ENCODE measurements at places on chromosomes 2 and 18. TPM values are rescaled to one million over a fixed set of nuclear protein-coding genes. Genes with fewer than 3 reads are reported as not detected.

DNA sequence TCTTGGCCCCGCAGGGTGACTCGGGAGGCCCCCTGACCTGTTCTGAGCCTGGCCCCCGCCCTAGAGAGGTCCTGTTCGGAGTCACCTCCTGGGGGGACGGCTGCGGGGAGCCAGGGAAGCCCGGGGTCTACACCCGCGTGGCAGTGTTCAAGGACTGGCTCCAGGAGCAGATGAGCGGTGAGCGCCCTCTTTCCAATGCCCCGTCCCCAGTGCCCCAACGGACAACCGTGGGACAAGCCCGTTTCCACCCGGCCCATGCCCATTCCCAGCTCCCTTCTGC lies 2.6 kb upstream of the CHRND start:
- H3K36me3 ChIP-seq = no peaks in the 10 kb centered on the region
- H3K27me3 ChIP-seq = peaks cover 52% of the 10 kb centered on the region
- H3K4me1 ChIP-seq = peaks cover 30% of the 10 kb centered on the region
- H3K4me3 ChIP-seq = no peak overlapping the region

- H3K27me3 ChIP-seq = no peaks in the 10 kb centered on the region
- H3K4me1 ChIP-seq = no peaks in the 10 kb centered on the region
- no peak for DNase-seq
- H3K27ac ChIP-seq = no peak overlapping the region
- H3K4me3 ChIP-seq = no peak overlapping the region
Measured at GRCh38 chr2:1422716-1423285, 9.5 kb downstream of the TPO start.

- DNase-seq = no peak
- no peaks in the 10 kb centered on the region for H3K27me3 ChIP-seq
- no peaks in the 10 kb centered on the region for H3K36me3 ChIP-seq
- H3K27ac ChIP-seq = no peak overlapping the region
- H3K4me1 ChIP-seq = no peaks in the 10 kb centered on the region
Measured at GRCh38 chr2:206189691-206190090, 30.0 kb downstream of the EEF1B2 start.

DNA sequence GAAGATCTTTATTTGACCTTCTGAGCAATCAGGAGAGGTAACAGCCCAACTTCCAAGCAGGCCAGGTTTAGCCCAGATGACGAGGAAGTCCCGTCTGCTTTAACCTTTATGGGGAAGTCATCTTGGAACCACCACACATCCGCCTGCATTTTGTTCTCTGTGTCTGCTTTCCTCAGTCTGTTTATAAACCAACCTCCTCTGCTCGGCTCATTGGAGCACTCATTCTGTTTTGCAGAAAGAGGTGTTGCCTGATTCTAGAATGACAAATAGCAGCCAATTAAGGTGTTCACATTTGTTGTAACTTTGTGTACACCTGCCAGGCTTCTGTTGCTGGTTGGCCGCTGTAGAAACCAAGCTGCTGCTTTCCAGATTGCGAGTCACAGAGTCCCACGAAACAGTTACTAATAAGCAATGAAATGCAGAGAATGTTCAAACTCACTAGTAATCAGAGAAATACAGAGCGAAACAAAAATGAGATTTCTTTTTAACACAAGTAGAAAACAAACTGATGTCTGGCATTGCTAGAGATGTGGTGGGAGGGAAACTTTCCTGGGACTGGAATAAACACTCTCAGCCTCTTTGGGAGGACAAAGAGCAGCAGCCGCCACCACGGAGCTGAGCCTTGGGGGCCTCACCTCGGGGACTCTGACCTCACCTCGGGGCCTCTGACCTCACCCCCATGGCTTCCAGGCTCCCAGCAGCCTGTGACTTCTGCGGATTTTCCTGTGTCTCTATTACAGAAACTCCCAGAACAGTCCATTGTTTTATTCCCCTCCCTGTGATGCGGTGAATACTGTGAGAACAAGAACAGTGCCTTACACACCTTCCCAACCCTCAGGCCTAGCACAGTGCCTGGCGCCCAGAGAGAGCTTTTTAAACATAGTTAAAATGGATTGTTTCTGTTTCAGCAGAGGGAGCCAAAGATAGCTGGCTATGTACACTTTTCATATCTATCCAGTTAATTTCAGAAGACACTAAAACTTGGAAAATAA lies 64.0 kb downstream of the MBP start:
- H3K27me3 ChIP-seq = no peaks in the 10 kb centered on the region
- peak; percentile 38 for DNase-seq
- peaks cover 32% of the 10 kb centered on the region for H3K36me3 ChIP-seq
- H3K27ac ChIP-seq = peak overlapping the region; percentile 56

DNA sequence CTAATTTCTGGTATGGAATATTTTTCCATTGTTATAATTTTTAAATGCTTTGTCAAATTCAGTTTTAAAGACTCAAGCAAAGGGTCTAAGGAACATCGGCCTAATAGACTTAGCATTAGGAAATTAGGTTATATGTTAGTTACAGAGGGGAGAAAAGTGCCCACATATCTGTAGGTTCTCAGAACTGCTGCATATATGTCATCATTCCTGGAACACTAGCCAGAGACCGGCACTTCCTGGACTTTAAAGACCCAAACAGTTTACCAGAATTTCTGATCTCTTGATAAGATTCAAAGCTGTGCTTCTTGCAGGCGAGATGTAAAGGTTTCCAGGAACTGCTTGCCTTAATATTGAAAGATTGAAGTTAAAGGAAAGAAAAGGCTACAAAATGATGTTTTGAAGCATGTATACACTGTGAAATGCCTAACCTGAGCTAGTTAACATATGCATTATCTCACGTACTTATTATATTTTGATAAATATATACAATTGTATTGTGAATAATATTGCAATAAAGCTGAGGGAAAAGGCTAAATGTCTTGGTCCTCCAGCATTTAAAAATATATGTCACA lies 993.6 kb downstream of the LRP1B start:
- no peak for DNase-seq
- no peak overlapping the region for H3K27ac ChIP-seq
- H3K36me3 ChIP-seq = no peaks in the 10 kb centered on the region
- no peaks in the 10 kb centered on the region for H3K27me3 ChIP-seq

GRCh38 chr2:233353101-233353768 lies 1.1 kb upstream of the DGKD start:
- no peak for DNase-seq
- H3K4me3 ChIP-seq = peak overlapping the region; percentile 62
- peaks cover 52% of the 10 kb centered on the region for H3K4me1 ChIP-seq

DNA sequence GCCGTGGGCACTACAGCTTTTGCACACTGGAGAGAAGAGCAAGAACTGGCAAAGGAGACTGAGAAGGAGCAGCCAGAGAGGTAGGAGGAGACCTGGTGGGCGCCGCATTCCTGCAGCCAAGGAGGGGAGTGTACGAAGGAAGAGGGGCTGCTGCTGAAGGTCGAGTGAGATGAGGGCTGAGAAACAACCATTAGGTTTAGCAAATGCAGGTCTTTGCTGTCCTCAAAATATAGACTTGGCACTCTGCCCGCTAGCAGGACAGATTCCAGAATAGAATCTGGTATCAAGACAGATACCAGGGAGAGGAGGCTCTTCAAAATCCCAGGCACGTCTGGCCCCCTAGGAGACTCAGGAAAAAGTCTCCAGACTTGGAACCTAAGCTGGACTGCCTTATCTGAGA lies 83.0 kb downstream of the TGOLN2 start:
- H3K4me1 ChIP-seq = no peaks in the 10 kb centered on the region
- DNase-seq = no peak
- no peak overlapping the region for H3K27ac ChIP-seq

DNA sequence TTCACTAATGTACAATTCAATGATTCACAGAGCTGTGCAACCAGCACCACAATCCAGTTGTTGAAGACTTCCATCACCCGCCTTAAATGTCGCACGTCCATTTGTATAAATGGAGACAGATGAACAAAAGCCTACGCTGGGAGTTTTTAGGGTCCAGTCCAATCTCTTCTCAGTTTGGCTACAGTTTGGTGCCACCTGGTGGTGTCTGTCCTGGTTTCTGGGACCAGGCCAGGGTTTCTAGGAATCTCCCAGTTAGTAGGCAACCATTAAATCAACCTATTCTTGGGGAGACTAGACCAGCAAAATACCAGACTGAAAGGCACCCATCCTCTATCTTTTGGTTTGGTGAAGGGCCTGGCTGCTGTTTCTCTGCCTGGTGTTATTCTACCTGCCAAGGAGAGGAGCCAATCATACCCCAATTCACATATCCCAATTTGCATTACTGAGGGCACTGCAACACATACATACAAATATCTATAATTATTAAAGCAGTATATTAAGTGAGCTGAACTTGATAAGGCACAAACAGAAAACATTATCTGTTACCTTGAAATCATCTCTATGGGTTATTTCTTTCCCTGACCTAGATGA lies 3.2 kb upstream of the DDX1 start:
- H3K27ac ChIP-seq = no peak overlapping the region
- H3K4me1 ChIP-seq = peaks cover 14% of the 10 kb centered on the region
- H3K27me3 ChIP-seq = no peaks in the 10 kb centered on the region
- peak; percentile 30 for DNase-seq

GRCh38 chr18:37346048-37346447 lies 219.6 kb downstream of the CELF4 start:
- DNase-seq = no peak
- no peaks in the 10 kb centered on the region for H3K4me1 ChIP-seq
- H3K27me3 ChIP-seq = no peaks in the 10 kb centered on the region

- DNase-seq = no peak
- no peaks in the 10 kb centered on the region for H3K36me3 ChIP-seq
- H3K27me3 ChIP-seq = no peaks in the 10 kb centered on the region
- no peaks in the 10 kb centered on the region for H3K4me1 ChIP-seq
- no peak overlapping the region for H3K4me3 ChIP-seq
- no peak overlapping the region for H3K27ac ChIP-seq
Measured at GRCh38 chr2:192026825-192027120, 168.0 kb downstream of the TMEFF2 start.

DNA sequence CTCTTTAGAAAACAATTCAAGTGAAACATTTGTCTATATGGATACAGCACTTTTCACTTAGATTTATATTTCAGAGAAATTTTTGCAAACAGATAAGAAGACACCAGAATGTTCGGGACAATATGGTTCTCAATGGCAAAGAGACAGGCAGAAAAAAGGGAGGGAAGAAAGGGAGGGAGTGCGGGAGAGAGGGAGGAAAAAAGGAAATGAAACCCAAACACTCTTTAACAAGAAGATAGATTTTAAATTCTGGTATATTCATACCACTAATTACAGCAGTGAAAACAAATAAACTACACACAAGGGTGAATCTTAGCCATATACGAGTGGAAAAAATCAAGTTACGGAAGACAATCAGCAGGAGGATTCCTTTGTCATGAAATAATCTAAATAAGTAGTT lies 3.0 kb downstream of the PASK start:
- H3K27ac ChIP-seq = no peak overlapping the region
- no peaks in the 10 kb centered on the region for H3K27me3 ChIP-seq
- peaks cover 29% of the 10 kb centered on the region for H3K4me1 ChIP-seq

DNA sequence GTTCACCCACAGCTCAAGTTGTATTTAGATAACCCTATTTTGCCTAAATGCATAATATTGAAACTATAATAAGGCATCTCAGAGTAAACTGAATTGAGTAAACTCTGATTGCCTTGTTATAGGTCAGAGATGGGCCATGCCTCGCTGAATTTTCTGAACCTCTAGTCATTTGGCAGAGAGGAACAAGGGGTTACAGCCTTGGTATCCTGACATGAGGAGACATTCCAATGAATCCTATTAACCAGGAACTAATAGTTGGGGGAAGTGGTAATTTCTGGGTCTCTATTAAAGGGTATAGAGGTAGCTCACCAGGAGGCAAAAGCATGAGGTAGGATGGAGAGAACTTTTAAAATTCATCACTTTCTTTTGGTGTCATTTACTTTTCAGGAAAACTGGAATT lies 227.4 kb upstream of the CHST9 start:
- DNase-seq = no peak
- H3K27me3 ChIP-seq = no peaks in the 10 kb centered on the region
- H3K4me3 ChIP-seq = no peak overlapping the region
- H3K36me3 ChIP-seq = no peaks in the 10 kb centered on the region
- no peaks in the 10 kb centered on the region for H3K4me1 ChIP-seq
- no peak overlapping the region for H3K27ac ChIP-seq

TACR1 gene
- 0.14 TPM for total RNA-seq

POU3F3 gene
- total RNA-seq = not detected

GAL3ST2 gene
- total RNA-seq = 1.5 TPM

COLEC12 gene
- total RNA-seq = not detected

CROCC2 gene
- not detected for total RNA-seq

KCNS3 gene
- total RNA-seq = not detected
